ENCODE measurements at places on chromosomes 16 and 17. TPM values are rescaled to one million over a fixed set of nuclear protein-coding genes. Genes with fewer than 3 reads are reported as not detected.

- peak; percentile 10 for DNase-seq
These were observed 122.1 kb downstream of the SKAP1 start for GRCh38 chr17:48307814-48308411.

GRCh38 chr16:30000735-30001631, 4.9 kb downstream of the INO80E start:
- no peak for DNase-seq

GRCh38 chr17:81396278-81396721, 1.0 kb downstream of the BAHCC1 start:
- DNase-seq = no peak

GPR179 gene
- total RNA-seq = 0.45 TPM

- peak; percentile 86 for DNase-seq
These were observed at the start of gene ASB16 for GRCh38 chr17:44170499-44171201. Gene ASB16, plus strand, starts transcription at chr17:44170704. Its CDS starts 86 bp downstream, at chr17:44170790.

SLC46A1 gene
- 19.3 TPM for total RNA-seq

DNA sequence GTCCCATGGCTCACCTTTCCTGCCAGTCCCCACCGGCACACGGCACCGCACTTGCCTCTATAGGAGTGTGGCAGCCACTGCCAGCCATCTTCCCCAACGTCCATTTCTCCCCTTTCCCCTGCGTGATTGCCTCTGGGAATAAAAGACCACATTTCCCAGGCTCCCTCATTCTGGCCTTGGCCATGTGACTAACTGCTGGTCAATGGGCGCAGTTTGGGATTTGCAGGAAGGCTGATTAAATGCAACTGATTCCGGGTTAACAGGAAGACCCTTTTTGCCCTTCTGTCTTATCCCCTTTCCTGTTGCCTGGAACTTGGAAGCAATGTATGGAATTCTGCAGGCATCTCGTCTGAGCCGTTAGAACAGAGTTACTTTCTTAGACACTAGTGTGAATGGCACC, 3.0 kb downstream of the BTBD17 start:
- no peak for DNase-seq

DNA sequence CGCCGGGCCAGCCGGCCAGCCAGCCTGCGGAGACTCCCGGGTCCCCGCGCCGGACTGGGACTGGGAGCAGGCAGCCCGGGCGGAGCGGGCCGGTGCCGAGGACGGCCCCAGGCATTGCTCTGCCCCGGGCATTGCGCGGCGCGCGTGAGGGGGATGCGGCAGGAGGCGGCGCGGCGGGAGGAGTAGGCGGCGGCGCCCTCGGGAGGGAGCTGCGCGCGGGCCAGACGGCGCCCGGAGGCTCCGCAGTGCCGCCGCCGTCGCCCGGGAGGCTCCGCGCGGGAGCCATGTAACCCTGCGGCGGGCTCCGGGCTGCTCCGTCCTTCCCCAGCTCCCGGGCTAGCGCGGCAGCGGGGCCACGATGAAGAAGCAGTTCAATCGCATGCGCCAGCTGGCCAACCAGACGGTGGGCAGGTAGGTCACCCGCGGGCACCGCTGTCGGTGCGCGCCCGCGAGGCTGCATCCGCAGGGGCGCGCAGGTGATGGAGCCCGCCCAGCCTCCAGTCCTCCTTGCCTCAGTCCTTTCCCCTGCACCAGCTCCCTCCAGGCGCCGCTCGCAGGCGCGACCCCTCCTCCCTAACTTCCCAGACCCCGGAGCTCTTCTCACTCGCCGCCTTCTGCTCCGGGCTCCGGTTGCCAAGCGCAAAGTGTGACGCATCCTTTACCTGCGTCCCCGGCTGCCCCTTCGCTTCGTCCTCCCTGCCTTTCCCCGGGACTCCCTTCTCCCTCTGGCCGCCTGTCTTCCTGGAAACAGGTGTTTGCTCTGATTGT, at the start of gene ARHGAP44:
Gene ARHGAP44 (plus strand): TSS at position 18 of the 768 bp plus-strand sequence. CDS start 341 bp downstream, at position 359.
- peak; percentile 79 for DNase-seq

DNA sequence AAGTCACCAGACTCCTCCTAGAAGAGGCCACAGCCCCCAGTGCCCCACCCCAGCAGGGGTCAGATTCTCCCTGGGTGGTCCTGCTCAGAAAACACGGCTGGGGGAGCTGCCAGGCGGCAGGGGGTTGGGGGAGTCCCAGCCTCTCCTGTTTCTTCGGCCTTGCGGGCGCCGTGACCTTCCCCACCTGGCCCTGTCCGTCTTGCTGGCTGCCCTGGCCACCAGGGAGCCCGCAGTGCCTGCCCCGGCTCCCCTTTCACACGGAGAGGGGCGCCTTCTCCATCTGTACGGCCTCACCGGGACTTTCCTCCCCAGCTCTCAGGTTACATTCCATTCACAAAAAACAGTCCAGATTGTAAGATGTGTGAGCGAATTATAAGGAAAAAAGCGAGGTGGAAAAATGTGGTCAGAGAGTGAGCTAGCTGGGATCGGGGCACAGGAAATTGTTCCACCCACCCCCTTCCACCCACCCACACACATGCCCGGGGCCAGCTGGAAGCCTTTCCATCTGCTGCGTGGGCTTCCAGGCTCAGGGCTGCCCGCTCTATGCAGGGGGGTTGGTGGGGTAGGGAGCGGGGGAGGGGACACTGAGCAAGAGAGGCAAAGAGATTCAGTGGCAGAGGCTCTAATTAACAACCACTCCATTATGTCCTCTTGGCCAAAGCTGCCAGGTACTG, 14.6 kb upstream of the CIBAR2 start:
- peak; percentile 94 for DNase-seq

- DNase-seq = no peak
These were observed 72.3 kb downstream of the TANGO6 start for GRCh38 chr16:68915589-68915988.

GRCh38 chr16:65510850-65511249, 389.0 kb upstream of the CDH11 start:
- no peak for DNase-seq

CACNG5 gene
- 14.7 TPM for total RNA-seq
